ENCODE measurements at places on chromosomes 13 and 19.

GRCh38 chr13:35694031-35694430, 217.5 kb upstream of the MAB21L1 start:
- DNase-seq = no peak

GRCh38 chr19:38815059-38816001, 2.6 kb upstream of the LGALS4 start:
- no peak for DNase-seq

DNA sequence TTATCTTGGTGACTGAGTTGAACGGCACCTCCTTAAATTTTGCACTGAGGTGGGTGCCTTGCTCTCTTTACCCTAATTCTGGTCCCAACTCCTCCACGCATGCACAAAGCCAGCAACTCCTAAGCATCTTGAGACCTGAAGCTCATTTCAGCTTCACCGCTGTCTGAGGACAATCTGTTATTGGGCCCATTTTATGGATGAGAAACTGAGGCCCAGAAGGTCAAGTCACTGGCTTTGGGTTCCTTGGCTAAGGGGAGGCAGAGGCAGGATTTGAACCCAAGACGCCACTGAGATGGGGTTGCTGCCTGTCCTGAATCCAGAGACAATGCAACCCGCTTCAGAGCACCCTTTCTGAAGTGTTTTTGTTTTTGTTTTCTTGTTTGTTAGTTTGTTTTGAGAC, 22.7 kb downstream of the TINCR start:
- DNase-seq = no peak

DNA sequence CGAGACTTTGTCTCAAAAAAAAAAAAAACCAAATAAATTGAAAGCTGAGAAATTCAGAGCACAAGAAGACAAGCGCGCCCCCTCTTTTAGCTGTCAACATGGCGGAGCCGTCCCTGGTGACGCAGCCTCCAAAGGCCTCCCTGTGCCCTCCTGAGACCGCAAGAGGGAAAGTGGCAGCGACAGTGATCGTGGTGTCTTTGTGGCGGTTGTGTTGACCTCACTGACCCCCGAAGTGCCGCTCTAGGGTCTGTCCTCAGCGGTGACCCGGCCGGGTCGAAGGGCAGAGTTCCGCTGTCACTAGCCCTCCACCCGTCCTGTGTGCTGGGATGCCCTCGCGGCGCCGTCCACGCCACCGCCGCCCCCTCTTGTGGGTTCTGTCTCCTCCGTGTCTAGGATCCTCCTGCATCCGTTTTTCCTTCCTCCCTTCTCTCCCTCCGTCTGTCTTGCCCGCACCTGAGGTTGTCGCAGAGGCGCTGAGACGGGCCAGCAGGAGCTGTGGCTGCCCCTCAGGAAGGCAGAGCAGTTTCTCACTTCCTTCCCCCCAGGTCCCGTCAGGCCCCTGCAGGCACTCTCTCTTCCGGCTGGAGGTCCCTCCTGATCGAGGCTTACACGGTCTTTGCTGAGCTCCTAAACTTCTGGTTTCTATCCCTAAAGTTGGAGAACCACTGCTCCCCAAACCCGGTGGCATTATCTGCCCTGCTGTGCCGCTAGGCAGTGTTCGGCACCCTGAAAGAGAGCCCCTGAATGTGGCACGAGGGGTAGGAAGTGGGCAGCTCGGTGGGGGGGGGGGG, 7.2 kb downstream of the UHRF1 start:
- DNase-seq = peak; percentile 32

DNA sequence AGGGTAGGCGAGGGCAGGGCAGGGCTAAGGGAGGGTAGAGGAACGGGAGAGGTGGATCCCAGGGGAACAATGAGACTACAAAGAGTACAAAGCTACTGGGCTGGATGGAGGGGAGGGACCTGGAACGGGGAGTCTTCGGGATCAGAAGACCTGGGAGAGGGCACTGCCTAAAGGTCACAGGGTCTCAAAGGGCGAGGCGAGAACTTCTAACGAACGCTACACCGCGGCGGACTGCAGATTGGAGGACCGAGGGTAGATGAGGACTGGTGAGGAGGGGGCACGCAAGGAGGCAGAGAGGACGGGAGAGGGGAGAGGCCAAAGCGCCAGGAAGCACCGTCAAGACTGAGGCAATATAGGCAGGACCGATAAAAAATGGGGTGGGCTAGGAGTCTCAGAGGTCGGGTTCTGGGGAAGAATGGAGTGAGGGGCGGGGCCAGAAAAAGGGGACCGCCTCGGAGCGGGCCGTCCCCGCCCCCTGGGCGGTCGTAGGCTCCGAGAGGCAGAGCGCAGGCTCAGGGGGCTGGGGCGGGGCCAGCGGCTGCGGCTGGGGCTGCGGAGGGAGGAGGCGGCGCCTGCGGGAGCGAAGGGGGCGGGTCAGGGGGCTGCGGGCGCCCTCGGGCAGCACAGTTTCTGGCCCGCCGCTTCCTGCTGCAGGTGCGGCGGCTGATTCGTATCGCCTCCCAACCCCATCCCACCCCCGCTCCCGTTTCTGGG, 1.3 kb upstream of the KCNC3 start:
- DNase-seq = peak; percentile 28

- no peak for DNase-seq
Observed at GRCh38 chr13:37443538-37443937, 155.0 kb downstream of the POSTN start.

- no peak for DNase-seq
Observed at GRCh38 chr13:25764378-25764777, 287.4 kb downstream of the SHISA2 start.

DNA sequence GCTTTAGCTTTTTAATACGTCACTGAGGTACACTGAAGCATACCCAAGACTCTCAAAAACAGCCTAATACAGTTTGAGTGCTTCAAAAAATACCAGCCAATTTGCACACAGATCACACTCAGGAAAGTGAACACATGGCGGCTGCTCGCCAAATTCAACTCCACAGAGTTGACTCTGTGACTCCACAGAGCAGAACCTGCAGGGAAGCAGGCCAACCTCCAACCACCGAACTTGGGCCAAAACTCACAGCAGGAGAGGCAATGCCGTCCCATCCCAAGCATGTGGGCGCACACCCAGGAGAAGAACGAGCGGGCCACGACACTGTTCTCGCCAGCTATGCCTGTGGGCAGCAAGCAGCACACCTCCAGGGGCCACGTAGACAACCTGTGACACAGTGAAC, 21.1 kb downstream of the ELL start:
- DNase-seq = no peak

DNA sequence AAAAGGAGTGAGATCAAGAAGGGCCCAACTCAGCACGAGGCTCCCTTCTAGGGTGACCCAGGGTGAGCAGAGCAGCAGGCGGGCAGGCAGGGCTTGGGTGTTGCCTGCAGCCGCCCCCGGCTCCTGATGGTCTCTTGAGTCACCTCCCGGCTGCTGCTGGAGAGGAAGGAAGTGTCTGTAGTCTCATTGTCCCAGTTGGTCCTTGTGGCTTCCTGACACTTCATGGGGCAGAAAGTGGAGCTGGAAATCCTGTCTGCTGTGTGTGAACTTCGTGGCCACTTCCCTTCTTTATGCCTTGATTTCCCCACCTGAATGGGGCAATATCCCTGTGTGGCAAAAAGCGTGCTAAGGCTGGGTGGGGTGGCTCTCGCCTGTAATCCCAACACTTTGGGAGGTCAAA, 2.5 kb downstream of the MAP1S start:
- no peak for DNase-seq

GRCh38 chr19:57441979-57442752, 7.0 kb downstream of the ZNF749 start:
- no peak for DNase-seq

- DNase-seq = no peak
Observed at GRCh38 chr19:31725051-31725450, 375.8 kb upstream of the TSHZ3 start.

- no peak for DNase-seq
Observed at GRCh38 chr19:14425696-14426138, 6.6 kb upstream of the DDX39A start.

DNA sequence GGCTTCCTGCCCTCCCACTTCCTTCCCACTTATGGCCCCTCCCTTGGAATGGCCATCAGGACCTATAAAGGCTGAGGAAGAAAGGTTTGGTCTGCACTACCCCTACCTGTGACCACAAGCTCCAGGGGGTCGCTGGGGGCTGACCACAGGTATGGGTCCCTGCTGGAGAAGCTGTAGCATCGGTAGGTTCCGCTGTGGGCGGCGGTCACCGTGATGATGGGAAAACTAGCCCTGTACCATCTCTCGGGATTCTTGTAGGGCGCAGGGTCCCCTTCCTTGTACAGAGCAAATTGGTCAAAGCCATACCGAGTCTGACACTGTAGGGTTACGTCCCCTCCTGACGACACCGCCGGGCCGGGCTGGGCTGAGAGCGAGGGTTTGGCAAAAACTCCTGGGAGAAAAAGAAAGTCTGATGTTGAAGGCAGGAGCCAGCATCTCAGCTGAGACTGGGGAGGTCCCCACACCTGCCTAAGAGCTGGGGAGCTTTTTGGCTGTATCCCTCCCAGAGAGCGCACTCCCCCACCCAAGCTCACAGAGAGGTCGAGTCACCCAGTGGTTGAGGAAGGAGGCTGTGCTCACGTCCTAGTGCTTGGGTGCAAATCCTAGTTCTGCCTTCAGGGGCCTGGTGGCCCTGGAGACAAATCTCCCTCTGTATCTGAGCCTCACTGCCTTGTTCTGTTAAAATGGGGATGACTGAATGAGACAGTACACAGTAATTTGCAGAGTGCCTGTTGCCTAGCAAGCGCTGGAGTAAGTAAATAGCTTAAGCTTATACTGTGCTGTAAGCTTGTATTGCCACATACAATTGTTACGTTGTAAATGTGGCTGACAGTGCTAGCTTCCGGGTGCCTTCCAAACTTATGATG, 10.4 kb downstream of the GP6 start:
- DNase-seq = no peak

GRCh38 chr19:45025264-45025663, 13.6 kb upstream of the CLASRP start:
- DNase-seq = no peak

- no peak for DNase-seq
Observed at GRCh38 chr13:51689663-51689996, 105.4 kb downstream of the WDFY2 start.

GRCh38 chr13:106691861-106692260, 123.9 kb upstream of the ARGLU1 start:
- no peak for DNase-seq

DNA sequence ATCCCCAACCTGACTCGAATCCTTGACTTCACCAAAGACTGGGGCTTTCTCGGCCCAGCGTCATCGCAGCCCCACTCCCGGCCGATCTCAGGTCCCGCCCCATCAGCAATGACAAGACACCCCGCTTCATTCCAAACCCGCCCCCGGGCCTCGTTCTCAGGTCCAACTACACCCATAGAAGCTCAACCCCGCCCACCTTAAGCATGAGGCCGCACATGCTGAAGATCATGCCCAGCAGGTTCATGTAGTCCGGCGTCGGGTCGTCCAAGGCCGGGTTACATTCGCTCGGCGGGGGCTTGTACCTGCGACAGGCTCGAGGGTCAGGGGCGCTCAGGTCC, 2.3 kb downstream of the WDR83 start:
- peak; percentile 44 for DNase-seq

- DNase-seq = no peak
Observed at GRCh38 chr13:44692173-44692713, 116.1 kb upstream of the TSC22D1 start.

- no peak for DNase-seq
Observed at GRCh38 chr19:3980353-3981251, 4.7 kb downstream of the EEF2 start.

- no peak for DNase-seq
Observed at GRCh38 chr19:19031891-19032290, 1.4 kb downstream of the SUGP2 start.

DNA sequence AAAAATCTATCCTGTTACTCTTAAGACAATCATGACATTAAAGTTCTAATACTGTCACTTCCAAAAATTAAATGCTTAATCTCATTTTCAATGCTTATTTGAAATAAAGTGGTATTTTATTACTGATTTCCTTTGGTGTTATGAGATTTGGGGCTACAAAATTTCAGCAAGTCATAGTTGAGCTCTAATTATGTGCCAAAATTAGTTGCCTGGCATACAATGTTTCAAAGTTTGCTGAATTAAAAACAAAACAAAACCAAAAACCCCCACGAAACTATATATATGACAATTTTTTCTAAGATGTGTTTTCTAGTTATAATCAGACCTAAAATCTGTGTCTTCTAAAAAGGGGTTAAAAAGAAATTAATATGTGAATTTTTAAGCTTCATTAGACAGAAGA, 62.2 kb downstream of the KCNRG start:
- DNase-seq = no peak

GRCh38 chr13:36981156-36981743, 17.9 kb downstream of the ALG5 start:
- DNase-seq = no peak

DNA sequence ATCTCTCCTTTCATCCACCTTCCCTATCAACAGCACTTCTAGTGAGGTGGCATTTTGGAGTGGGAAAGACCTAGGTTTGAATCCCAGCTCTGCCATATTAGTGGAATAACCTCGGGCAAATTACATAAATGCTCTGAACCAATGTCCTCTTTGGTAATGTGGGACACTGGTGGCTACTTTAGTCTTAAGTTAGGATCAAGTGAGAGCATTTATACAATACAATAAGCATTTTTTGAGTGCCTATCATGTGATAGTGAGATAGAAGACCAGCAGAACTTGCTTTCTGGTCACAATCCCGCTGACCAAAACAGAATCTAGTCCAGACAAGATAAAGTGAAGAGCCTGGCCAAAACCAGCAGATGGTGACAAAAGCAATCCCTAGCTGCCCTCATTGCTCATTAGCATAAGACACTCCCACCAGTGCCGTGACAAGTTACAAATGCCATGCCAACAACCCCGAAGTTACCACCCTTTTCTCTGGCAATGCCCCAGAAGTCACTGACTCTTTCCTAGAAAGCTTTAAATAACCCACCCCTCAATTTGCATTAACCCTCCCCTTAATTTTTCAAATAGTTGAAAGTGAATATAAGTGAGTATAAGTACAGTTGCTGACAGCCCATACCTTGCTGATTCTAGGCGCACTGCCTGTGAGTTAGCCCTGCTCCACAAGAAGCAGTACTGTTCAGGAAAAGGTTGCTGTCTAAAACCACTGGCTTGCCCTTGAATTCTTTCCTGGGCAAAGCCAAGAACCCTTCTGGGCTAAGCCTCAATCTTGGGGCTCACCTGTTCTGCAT, 28.9 kb upstream of the KPNA3 start:
- DNase-seq = no peak

GRCh38 chr13:79711631-79712030, 230.7 kb downstream of the NDFIP2 start:
- DNase-seq = no peak

All from activated CD8-positive, alpha-beta memory T cell treated with anti-CD3 and anti-CD28 coated beads for 1 hour (primary cell).